ENCODE measurements at places on chromosomes 13 and 19.
A peak's percentile ranks its signal among the peaks of the same experiment; 100 is the strongest.

- no peak for DNase-seq
Measured at GRCh38 chr13:28623782-28624706, 34.9 kb upstream of the POMP start.

- peak; percentile 9 for DNase-seq
Measured at GRCh38 chr13:97982286-97982685, 28.8 kb downstream of the IPO5 start.

GRCh38 chr19:10544753-10545251 lies 1.1 kb downstream of the ATG4D start:
- DNase-seq: no peak

- DNase-seq: no peak
Measured at GRCh38 chr13:95298169-95298965, 2.9 kb downstream of the ABCC4 start.

- no peak for DNase-seq
Measured at GRCh38 chr13:109818886-109819285, 32.5 kb upstream of the IRS2 start.

GRCh38 chr13:106581225-106581624 lies 13.3 kb upstream of the ARGLU1 start:
- no peak for DNase-seq

DNA sequence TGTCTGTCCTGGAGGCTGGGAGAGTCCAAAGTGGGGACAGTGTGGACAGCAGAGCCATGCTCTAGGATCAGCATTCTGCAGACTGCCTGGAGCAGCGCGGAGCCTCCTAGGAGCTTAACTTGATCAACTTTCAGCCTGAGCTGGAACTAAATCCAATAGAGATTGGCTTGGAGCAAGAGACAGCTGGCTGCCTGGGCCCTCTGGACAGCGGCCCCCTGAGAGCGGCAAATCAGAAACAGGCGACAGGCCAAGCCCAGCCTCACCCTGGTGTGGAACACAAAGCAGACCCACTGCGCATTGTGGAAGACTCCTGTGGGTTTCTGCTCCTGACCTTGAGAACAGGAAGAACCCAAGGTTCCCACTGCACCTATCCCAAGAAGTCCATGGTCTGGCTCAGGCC lies 462.2 kb downstream of the TSHZ3 start:
- DNase-seq: no peak

DNA sequence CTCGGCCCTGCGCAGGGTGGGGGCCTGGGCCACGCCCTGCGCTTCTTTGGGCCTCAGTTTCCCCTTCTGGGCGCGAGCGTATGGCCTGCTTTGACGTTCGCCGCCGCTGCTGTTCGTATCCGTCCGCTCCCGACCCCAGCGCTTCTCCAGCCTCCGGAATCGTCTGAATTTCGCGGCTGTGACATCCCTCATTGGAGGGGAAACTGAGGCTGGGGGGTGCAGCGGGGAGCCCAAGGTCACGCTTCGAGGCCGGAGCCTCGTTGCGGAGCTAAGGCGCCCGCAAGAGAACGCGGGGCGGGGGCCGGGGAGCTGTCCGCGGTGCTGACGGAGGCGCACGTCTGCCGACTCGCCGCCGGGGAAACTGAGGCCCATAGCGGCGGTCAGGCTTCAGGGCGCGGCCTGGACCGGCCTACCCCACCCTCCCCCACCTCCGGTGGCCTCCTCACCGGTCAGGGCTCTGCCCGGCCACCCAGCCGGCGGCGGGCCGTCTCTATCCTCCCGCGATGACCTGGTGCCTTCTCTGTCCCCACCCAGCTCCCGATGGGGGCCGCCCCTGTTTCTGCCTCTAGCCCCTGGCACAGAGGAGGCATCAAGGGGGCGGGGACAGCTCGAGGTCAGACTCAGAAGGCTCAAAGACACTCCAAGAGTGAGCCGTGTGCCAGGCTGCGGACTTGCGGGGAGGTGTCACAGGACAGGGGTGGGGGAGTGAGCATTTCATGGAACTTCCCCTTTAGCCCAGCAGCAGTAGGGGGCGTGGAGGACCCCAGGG lies 3.0 kb upstream of the APC2 start:
- no peak for DNase-seq

GRCh38 chr13:83211301-83211700 lies 671.0 kb downstream of the SLITRK1 start:
- DNase-seq: no peak

- no peak for DNase-seq
Measured at GRCh38 chr13:98169331-98169730, 7.7 kb downstream of the RNF113B start.

DNA sequence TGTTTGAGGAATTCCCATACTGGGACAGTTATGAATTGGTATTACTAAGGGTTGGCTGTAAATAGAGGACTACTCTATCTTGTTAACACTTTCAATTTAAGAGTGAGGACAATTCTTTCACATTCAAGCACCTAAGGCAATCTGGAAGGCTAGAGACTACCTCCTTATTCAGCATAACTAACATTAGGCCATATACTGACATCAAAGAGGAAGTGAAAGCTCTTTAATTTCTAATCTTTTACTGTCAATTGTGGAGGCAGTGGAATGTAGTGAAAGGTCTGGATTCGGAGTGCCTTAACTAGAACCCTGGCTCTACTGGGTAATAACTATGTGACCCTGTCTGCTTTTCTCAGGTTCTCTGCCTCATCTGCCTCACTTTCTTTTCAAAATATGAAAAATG lies 134.0 kb downstream of the UFM1 start:
- no peak for DNase-seq

- DNase-seq: no peak
Measured at GRCh38 chr13:100526318-100527000, 62.1 kb downstream of the GGACT start.

GRCh38 chr19:47598407-47599349 lies 10.3 kb upstream of the BICRA start:
- DNase-seq: peak; percentile 95

GRCh38 chr19:45878043-45878794 lies 7.7 kb downstream of the IRF2BP1 start:
- DNase-seq: peak; percentile 59

DNA sequence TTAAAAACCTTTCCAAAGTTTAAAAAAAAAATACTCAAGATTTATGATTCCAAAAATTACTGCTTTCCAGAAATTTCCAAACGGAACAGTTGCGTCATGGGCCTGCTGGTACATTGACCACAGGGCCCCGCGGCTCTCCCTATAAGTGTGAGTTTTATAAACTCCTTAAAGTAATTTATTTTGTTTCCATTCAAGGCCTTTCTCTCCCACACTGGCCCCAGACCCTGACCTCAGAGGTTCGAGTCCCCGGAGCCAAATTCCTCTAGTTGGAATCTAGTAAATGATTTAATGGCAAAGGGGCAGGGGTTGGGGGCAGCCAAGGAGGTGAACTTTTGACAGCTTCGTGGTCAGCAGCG lies 97.5 kb downstream of the INSR start:
- DNase-seq: no peak

DNA sequence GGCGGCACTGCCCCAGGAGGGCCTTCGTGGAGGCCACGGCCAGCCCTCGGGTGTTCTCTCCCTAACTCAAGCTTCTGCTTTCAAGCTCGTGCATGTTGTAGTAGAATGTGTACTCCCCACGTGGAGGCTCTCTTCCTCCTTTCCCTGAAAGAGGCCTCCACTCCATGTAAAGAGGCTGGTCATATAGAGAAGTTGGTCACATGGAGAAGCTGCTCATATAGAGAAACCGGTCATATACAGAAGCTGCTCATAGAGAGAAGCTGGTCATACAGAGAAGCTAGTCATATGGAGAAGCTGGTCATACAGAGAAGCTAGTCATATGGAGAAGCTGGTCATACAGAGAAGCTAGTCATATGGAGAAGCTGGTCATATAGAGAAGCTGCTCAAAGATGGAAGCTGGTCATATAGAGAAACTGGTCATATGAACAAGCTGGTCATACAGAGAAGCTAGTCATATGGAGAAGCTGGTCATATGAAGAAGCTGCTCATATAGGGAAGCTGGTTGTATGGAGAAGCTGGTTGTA lies 152.5 kb downstream of the COL4A1 start:
- DNase-seq: no peak

GRCh38 chr19:7674010-7675005 lies 2.6 kb upstream of the MCEMP1 start:
- DNase-seq: peak; percentile 22

DNA sequence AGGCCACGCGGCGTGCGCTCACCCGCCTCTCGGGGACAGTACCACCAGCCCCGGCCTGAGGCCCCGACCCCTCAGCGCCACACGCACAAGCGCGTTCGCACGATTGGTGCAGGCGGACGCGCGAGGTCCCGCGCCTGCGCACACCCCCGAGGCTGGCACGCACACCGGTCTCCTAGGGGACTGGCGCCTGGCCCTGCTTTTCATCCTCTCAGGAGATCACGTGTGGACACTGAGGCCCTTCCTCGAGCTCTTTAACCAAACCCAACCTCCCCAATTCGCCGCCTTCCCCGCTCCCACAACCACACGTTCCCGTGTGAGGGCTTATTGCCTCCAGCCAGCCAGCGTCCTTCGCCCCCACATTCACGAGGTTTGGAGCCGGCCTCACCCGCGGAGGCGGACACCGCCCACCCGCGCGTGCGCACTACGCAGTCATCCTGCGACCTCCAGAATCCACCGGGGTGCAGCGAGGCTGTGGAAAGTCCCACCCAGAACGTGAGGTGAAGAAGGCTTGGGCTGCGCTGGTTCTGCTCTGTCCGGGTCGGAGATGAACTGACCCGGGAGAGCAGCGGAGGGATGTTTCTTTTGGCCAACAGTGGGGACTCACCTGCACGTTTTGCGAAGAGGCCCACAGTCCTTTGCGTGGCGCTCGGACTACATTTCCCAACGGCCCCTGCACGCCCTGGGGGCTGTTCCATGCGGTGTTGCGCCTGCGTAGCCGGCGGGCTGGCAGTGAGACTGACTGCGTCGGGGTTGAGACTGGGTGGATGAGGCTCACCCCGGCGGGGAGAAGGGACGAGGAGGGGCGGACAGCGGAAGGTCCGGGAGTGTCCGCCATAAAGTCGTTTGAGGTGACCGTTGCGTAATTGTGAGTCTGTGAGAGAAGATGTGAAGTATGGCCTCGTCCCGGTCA lies 539 bp upstream of the ZNF667 start:
- DNase-seq: peak; percentile 93

DNA sequence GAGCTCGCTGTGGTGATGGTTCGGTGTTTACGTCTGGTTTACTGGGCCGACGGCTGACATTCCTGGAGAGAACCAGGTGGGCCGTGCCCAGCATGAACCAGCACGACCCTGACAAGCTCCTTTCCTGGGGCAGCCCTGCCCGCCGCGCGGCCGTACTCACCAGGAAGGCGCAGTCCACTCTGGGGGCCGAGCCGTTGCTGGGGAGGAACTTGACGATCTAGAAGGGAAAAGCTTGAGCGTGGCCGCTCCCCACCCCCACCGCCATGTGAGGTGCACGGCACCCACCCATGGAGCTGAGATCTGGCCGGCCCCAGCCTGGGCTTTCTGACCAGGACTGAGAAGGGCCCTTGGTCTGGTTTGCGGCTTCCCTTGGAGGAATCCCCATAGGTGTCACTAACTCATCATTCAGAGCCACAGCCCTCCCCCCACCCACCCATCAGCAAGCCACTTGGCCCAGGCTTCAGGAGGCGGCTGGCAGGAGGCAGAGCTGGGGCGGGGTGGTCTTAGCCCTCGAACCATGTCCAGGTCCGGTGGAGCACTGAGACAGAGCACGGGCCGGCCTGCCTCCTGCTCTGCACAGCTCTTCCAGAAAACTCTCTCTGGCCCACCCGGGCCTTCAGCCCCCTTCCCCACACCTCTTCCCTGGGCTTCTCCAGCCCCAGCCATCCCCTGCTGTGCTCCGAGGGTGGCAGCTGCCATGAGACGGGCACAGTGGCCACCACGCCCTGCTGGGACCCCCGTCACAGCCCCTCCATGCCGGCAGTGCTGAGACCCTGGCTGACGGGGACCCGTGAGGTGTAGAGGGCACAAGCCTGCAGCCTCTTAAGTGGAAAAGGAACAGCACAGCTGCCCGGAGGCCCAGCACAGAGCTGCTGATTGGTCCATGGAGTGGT lies 6.2 kb downstream of the ATP4B start:
- no peak for DNase-seq

DNA sequence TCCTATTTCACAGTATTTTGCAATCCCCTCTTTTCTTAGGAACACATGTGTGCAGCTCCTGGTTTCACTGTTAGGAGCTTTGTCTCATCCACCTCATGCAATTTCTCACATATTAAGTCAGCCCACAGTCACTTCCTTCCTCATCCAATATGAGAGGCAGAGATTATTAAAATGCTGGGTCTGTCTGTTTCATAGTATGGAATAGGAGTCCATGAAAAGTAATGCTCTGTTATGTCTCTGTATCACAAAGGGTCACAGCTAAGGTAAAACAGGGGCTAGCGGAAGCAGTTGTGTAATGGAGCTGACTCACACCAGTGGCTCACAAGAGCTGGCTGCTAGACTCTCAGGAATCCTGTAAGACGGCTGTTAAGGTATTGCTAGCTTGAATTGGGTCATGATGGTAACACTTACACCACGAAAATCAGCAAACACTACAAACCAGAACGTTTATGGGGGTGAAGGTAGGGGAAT lies 216.5 kb downstream of the EFNB2 start:
- DNase-seq: peak; percentile 76

DNA sequence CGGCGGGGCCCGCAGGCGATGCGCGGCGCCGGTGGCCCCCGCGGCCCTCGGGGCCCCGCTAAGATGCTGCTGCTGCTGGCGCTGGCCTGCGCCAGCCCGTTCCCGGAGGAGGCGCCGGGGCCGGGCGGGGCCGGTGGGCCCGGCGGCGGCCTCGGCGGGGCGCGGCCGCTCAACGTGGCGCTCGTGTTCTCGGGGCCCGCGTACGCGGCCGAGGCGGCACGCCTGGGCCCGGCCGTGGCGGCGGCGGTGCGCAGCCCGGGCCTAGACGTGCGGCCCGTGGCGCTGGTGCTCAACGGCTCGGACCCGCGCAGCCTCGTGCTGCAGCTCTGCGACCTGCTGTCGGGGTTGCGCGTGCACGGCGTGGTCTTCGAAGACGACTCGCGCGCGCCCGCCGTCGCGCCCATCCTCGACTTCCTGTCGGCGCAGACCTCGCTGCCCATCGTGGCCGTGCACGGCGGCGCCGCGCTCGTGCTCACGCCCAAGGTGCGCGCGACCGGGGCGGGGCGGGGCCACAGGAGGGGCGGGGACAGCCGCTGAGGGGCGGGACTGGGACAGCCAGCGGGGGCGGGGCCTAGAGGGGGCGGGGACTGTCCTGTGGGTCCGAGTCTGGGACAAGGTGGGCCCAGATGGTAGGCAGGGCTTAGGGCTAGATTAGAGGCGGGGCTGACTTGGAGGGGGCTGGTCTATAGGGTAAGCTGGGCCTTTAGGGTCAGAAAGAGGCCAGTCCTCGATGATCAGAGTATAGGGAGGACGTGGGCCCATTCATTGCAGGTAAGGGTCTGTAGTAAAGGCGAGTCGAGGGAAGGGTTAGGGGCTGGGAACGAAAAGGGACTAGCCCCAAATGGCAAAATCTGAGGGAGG lies 5.1 kb downstream of the GRIN2D start:
- peak; percentile 57 for DNase-seq

DNA sequence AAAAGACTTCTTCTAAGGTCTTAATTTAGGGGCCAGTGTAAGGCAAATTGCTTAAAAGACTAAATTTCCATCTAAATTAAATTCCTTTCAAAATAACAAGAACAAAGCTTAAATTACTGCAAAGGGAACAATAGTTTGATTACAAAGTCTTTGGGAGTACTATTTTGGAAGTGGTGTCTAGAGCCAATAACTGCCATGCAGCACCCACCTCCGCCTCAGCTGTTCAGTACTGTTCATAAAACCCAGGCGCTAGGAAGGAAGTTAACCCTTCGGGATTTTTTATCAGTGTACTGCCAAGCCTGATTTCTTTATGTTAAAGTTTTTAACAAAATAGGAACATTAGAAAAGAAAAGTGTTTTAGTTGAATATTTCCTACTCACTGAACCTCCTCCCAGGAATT lies 210.1 kb downstream of the LIG4 start:
- no peak for DNase-seq

Data from kidney tubule cell (primary cell).